Kidney capillary endothelial cell (primary cell): ENCODE measurements at places on chromosomes 12 and 14.

DNA sequence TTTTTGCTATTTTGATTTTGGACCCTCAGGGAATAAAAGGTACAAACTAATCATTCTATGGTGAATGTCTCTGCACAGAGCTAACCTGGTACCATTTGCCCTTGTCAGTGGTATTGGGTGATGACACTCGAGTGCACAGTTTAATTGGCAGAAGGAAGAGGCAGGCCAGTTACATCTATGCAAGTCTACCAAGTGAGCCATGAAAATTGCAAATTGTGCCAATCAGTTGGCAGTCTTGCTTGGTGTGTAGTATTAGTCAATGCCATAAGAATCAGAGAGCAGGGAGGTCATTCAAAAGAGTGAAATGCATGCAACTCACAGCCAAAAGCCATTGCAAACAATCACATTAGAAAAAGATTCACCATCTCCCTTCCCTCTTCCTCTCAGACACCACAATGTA, 479.6 kb downstream of the ADAMTS20 start:
- DNase-seq, result no peak

GRCh38 chr14:102418169-102418852, 55.6 kb downstream of the TECPR2 start:
- DNase-seq, result no peak

DNA sequence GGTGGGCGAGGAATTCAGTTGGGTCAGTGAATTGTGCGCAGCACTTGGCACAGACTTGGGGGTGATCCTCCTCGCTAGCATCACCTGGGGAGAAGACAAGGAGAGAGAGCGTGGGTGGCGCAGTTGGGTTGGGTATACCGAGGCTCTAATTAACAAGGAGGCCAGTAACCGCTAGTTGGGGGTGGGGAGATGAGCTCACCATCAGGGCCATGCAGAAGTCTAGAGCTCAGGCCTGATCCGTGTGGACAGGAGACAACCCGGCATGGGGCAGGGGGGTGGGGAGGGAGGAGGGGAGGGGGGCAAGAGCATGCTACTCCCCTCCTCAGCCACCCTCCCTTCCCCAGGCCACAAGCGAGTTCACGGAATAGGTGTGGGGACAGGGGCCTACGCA, 580 bp downstream of the SALL2 start:
- no peak for DNase-seq

DNA sequence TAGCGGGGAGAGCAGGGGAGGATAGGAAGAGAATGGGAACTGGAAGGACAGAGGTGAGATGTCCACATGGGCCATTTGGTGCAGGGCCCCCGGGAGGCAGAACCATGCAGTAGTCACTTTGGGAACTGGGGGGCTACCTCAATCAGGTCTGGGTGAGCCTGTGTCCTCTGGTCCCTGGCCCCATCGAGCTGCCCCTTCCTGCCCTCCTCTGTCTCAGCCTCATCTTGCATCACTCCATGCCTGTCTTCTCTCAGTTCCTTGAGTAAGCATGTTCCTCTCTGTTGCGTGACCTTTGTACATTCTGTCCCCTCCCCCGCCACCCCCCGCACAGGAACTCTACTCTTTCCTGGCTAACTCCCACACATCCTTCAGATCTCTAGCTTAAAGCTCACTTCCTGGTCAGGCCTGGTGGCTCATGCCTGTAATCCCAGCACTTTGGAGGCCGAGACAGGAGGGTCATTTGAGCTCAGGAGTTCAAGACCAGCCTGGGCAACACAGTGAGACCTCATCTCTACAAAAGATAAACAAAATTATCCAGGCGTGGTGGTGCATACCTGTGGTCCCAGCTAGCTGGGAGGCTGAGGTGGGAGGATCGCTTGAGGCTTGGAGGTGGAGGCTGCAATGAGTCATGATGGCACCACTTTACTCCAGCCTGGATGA, 23.2 kb downstream of the FOS start:
- DNase-seq, result peak; percentile 69

- no peak for DNase-seq
Measured at GRCh38 chr12:130860311-130860710, 11.6 kb upstream of the RAN start.

DNA sequence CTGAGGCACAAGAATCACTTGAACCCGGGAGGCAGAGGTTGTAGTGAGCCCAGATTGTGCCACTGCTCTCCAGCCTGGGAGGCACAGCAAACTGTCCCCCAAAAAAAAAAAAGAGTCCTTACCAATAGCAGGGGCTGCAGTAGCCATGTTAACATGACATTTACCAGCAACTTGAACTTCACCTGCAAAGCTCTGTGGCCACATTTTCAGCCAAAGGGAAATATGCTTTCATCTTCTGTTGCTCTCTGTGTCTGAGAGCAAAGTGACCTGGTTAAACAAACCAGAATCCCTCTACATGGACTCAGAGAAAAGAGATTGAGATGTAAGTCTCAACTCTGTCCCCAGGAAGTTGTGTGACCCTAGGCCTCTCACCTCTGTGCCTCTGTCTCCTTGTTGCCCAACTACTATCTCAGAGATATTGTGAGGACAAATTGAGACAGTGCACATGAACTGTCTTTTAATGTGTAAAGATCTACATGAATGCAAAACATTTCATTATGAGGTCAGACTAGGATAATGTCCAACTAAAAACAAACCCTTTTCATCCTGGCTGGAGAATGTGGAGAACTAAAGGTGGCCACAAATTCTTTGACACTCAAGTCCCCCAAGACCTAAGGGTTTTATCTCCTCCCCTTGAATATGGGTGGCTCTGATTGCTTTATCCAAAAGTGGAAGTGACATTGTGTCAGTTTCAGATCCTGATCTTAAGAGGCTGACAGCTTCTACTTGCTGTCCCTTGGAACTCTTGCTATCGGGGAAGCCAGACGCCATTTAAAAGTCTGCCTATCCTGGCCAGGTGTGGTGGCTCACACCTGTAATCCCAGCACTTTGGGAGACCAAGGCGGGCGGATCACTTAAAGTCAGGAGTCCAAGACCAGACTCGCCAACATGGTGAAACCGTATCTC, 24.7 kb upstream of the P2RX4 start:
- no peak for DNase-seq

GRCh38 chr12:66199831-66200509, 11.0 kb downstream of the IRAK3 start:
- no peak for DNase-seq

DNA sequence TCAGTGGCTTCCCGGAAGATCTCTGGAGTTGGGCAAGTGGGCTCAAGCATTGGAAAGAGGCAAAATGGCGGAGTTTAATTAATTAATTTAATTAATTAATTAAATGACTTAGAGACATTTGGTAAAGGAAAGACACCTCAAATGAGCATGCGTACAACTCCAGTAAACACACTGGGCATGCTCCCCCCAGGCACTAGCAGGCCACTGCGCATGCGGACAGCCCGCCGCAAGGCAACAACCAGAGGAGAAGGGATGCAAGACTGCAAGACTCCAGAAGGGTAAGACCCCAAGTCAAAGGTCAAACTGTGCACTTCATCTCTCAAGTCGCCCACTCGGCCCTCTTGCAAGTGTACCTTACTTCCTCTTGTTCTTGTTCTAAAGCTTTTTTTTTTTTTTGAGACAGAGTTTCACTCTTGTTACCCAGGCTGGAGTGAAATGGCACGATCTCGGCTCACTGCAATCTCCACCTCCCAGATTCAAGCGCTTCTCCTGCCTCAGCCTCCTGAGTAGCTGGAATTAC, 57.8 kb upstream of the PSMC1 start:
- DNase-seq, result no peak

GRCh38 chr14:94356379-94357056, 31.9 kb downstream of the SERPINA1 start:
- DNase-seq, result no peak

DNA sequence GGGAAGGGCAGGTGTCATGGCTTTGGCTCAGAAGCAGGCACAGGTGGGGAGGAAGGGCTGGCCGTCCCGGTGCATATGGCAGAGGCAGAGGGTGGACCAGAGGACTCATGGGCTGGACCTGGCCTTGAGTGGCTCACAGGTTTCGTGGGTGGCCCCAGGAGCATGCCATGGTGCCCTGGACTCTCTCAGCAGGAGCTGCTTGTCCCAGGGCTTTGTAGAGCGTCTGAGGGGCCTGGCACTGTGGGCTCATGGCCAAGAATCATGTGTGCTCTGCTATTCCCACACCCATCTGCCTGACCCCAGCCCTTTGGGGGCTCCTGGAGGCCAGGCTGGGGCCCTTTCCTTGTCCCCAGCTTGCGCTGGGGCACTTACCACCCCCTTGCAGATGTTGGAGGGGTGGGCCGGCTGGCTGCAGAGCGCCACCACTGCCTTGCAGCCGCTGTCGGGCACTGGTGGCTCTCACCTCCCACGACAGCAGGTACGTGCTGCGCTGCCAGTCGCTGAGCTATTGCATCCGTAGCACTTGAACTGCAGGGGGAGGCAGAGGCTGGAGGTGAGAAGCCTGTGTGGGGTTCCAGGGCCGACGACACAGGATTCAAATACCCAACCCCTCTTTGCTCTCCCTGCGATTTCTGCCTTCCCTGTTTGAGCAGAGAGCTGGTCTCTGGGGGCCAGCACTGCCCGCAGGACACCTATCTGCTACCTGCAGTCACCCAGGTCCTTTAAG, 187.4 kb upstream of the PRMT8 start:
- no peak for DNase-seq

GRCh38 chr12:75553398-75553797, 42.0 kb upstream of the KRR1 start:
- no peak for DNase-seq

DNA sequence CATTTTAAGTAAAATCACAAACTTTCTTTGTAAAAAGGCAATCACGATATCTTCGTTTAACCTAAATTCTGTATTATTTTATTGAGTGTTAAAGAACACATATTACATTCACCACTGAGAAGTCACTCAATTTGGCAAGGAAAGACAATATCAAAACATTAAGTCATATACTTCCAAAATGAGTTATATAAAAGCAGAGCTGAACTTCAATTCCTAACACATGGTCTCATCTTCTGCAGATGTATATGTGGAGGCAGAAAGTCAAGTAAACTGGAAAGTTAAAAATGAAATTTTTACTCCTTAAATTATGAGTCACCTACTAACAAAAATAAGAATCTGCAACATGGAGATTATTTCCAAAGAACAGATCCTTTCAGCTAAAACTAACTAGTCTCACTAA, 28.7 kb downstream of the BMAL2 start:
- DNase-seq, result no peak

- no peak for DNase-seq
Measured at GRCh38 chr12:109618082-109618481, 44.5 kb downstream of the MVK start.

- peak; percentile 92 for DNase-seq
Measured at GRCh38 chr12:121626087-121626852, at the start of gene ORAI1. Gene ORAI1 (plus strand): TSS chr12:121626530.

- DNase-seq, result no peak
Measured at GRCh38 chr12:12440784-12441428, 84.0 kb downstream of the BORCS5 start.

DNA sequence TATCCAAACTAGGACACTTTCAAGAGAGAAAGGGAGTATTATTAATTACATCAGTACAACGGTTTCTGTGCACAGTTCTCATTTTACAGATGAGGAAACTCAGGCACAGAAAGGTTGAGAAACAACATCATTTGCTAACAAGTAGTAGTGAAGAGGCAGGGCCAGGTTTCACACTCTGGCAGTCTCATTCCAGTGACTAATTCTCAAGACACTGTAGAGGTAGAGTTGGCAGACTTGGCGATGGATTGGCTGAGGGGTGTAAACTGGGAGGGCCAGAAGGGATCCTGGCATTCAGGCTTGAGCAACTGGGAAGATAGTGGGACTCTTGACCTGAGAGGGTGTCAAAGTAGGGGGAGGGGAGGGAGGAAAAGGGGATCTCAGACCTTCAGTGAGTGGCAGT, 73.8 kb upstream of the BDKRB2 start:
- DNase-seq, result no peak

DNA sequence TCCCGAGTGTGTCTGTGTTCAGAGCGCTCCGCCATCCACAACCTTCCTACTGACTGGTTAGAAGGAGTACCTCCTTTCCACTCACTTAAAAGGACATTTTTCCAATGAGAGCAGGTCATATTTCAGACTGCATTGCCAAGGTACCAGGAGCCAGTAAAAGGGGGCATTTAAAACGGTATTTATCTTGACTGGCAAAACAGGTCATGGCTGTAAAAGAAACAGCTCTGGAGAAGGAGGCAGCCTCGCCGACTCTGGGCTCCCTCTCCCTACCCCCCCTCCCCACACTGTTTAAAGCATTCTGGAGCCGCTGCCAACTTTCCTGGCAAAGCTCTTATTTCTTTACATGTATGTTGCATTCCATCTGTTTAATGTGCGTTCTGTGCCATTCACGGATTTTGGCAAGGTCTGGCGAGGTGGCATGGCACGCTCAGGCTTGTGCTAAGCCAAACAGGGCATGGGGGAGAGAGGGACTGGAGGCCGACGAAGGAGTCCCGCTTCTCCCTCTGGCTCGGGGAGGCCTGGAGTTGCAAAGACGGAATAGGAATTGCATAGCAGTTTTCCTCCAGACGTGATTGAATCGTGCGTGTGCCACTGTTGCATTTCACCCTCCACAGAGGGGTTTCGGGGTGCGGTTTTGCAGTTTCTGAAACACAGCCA, 41.2 kb upstream of the MED13L start:
- no peak for DNase-seq

DNA sequence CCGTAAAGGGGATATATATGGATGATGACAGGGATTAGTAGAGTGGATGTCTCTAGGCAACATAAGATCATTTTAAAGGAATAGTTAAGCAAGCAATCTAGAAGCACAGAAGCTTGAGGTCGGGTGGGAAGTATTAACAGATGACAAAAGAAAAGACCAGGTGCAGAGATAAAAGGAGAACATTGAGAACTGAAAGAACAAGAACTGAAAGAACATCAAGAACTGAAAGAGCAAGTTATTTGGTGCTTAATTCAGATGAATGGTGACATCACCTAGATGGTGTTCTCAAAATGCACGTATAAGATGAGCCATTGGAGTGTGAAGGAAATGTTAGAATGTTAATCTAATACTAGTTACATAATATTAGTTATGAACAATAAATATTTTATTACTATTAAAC, 224.0 kb upstream of the PDE3A start:
- no peak for DNase-seq

GRCh38 chr12:13362260-13362841, 165.8 kb downstream of the EMP1 start:
- peak; percentile 37 for DNase-seq

DNA sequence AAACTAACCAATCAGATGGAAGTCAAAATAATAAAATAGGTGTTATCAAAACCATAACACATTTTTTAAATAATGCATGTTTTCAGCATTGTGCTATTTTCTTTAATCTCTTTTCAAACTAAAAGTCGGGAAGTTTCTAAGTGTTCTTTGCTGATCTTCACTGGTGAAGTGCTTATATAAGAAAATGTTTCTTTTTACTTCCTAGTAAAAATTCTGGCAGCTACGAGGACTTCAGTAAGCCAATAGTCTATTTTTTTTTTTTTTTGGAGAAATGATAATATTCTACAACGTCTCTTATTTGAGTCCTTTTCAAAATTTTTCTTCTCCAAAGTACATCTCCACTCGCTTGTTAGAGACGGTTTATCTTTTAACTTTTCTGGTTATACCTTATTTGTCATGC, 448.0 kb downstream of the SLC6A15 start:
- no peak for DNase-seq
